Tibial nerve (tissue), 4 donors: ENCODE measurements at places on chromosomes 12 and 14. TPM values are rescaled to one million over a fixed set of nuclear protein-coding genes. Genes with fewer than 3 reads are reported as not detected.

The TMED10 gene
- total RNA-seq: 296 TPM

The IL23A gene
- not detected for total RNA-seq

The STAC3 gene
- not detected for total RNA-seq

The RAD51B gene
- 20.1 TPM for total RNA-seq

GRCh38 chr12:125683748-125684381 lies 618.6 kb downstream of the AACS start:
- DNase-seq: no peak

- DNase-seq: no peak
Measured at GRCh38 chr12:23887055-23887835, 62.2 kb downstream of the SOX5 start.

- DNase-seq: no peak
Measured at GRCh38 chr12:4412465-4412864, 33.0 kb upstream of the FGF23 start.

GRCh38 chr12:25001311-25001710 lies 52.4 kb upstream of the BCAT1 start:
- no peak for DNase-seq

GRCh38 chr12:92955997-92956663 lies 27.0 kb upstream of the EEA1 start:
- DNase-seq: no peak

GRCh38 chr14:89564286-89564957 lies 147.4 kb upstream of the FOXN3 start:
- peak; percentile 34 for DNase-seq

DNA sequence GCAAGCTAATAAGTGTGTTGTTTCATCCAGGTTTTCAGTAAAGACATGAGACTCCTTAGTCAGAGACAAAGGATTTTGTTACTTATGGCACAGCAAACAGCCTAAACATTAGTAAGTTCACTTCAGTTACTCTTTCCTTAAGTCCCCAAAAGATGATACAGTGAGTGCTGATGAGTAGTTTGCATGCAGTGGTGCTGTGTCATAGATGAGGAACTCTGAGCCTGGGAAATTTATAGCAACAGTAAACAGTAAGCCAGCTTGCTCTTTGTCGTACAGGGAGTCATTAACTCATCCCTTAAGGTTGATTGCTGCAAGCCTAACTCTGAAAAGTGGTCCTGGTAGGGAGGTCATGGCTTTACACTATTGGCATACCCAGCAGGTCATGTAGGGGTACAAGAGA lies 208.6 kb upstream of the OR4E1 start:
- DNase-seq: no peak

GRCh38 chr14:89401241-89401640 lies 15.8 kb downstream of the FOXN3 start:
- DNase-seq: no peak

- no peak for DNase-seq
Measured at GRCh38 chr14:92954933-92955332, 32.0 kb downstream of the CHGA start.

GRCh38 chr14:74697543-74697942 lies 15.3 kb downstream of the AREL1 start:
- DNase-seq: no peak

DNA sequence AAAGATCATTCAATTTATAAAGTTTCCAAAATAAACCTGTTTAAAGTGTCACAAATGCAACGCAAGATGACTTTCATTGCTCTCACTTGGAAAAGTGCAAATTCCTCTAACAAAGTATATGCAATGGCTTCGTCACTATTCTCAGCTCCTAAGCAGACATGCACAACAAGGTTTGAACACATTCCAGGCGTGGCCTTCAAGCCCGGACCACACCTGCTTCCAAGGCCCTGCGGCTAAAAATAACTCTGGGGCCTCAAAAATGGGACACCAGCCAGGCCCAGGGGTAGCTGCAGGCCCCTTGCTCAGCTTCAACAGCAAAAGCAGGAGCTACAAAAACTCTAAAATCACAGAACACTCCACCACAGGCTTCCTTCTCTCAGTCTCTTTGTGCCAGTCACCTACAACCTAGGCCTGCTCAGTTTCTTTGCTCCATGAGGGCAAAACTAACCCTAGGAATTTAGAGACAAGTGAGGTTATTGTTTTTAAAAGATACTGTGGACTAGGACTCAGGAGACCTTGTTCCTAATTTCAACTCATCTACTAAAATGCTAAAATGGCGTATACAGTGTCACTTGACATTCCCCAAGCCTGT lies 29.3 kb downstream of the DUSP16 start:
- no peak for DNase-seq

DNA sequence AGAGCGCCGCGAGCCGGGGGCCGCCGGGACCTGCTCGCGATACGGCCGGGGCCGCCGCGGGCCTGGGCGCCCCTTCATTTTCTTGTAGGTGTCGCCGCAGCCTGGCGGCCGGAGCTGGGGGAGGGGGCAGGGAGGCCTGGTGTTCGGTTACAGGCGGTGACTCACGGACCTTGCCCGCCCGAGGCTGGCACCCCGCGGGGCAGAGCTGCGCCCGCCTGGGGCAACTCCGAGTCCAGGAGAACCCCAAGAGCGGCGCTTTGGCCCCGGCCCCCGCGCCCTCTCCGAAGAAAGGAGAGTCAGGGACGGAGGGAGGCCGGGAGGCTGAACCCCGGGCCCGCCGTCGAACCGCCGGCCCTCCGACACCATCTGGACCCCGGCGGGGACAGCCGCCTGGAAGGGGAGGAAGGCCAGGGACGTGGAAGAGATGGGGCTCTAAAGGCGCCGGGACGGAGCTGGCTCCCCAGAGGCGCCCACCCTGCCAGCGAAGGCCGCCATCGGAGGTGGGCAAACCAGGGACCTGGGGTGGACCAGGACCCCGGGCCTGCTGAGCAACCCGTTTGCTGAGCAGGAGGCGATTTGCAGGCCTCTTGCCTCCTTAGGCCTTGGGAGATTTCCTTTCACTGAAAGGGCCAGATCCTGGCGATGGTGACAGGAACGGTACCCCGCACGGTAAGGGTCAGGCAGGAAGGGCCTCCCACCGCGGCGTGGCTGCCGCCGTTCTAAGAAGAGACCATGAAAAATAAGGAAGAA lies 843 bp upstream of the NUAK1 start:
- peak; percentile 48 for DNase-seq
